ENCODE measurements at places on chromosomes 5 and 9. TPM values are rescaled to one million over a fixed set of nuclear protein-coding genes. Genes with fewer than 3 reads are reported as not detected.

The MATR3 gene
- total RNA-seq: 181 TPM

The COL15A1 gene
- total RNA-seq: not detected

The PIP5K1B gene
- total RNA-seq: 0.43 TPM

The CARTPT gene
- total RNA-seq: not detected

The RAD50 gene
- 46.4 TPM for total RNA-seq

The HRH2 gene
- total RNA-seq: 24.5 TPM

The OTULIN gene
- 60.5 TPM for total RNA-seq

The CEL gene
- total RNA-seq: 3.0 TPM

The OR13C3 gene
- not detected for total RNA-seq

The PALM2AKAP2 gene
- total RNA-seq: not detected

The SPAG8 gene
- total RNA-seq: 1.1 TPM

The FABP6 gene
- total RNA-seq: not detected

The SLC12A7 gene
- 24.8 TPM for total RNA-seq

The WDR38 gene
- not detected for total RNA-seq

The SMIM33 gene
- total RNA-seq: 0.16 TPM

The FCHO2 gene
- 0.32 TPM for total RNA-seq

The PTGDS gene
- total RNA-seq: not detected

The SPINK14 gene
- total RNA-seq: not detected

The TRAF1 gene
- total RNA-seq: 147 TPM

The PPP2CA gene
- 147 TPM for total RNA-seq

The GABRB2 gene
- total RNA-seq: not detected

The NOXA1 gene
- 0.95 TPM for total RNA-seq

The CKMT2 gene
- not detected for total RNA-seq

The BTF3 gene
- 1,184 TPM for total RNA-seq

The FBP2 gene
- not detected for total RNA-seq

The SHOC1 gene
- total RNA-seq: not detected

The RANBP3L gene
- not detected for total RNA-seq

The NIPAL4 gene
- 0.72 TPM for total RNA-seq

The SPATA31C1 gene
- total RNA-seq: not detected

The PDZD2 gene
- not detected for total RNA-seq

The CDK5RAP2 gene
- 67.6 TPM for total RNA-seq

The NUDT2 gene
- 35.3 TPM for total RNA-seq

The SPINK13 gene
- total RNA-seq: not detected

The PDLIM4 gene
- total RNA-seq: not detected

The PHF19 gene
- total RNA-seq: 216 TPM

The CAMK4 gene
- 79.7 TPM for total RNA-seq

The QRFP gene
- total RNA-seq: not detected

The ZNF883 gene
- total RNA-seq: 1.1 TPM

The PCDHGA5 gene
- not detected for total RNA-seq

The SHISAL2B gene
- total RNA-seq: not detected

The FGF10 gene
- total RNA-seq: not detected

The CDHR2 gene
- 0.47 TPM for total RNA-seq

The ADRB2 gene
- 0.98 TPM for total RNA-seq

The FOXD4L5 gene
- 0.11 TPM for total RNA-seq

The RETREG1 gene
- 31.9 TPM for total RNA-seq

The AGXT2 gene
- total RNA-seq: not detected

The DMRT3 gene
- total RNA-seq: not detected

The SOX30 gene
- 0.16 TPM for total RNA-seq

The GMCL2 gene
- total RNA-seq: not detected

The MUSK gene
- total RNA-seq: not detected

The C5orf52 gene
- total RNA-seq: not detected

The ASPN gene
- total RNA-seq: not detected

The LIFR gene
- total RNA-seq: not detected

The PCDHGB5 gene
- total RNA-seq: not detected

The C9 gene
- not detected for total RNA-seq

Data from activated CD8-positive, alpha-beta T cell treated with anti-CD3 and anti-CD28 coated beads for 36 hours (primary cell).